GF-D8 (cell line): ENCODE measurements at places on chromosomes 11 and 22.

- DNase-seq: no peak
These were observed 1.4 kb upstream of the OR8B8 start for GRCh38 chr11:124446916-124447315.

DNA sequence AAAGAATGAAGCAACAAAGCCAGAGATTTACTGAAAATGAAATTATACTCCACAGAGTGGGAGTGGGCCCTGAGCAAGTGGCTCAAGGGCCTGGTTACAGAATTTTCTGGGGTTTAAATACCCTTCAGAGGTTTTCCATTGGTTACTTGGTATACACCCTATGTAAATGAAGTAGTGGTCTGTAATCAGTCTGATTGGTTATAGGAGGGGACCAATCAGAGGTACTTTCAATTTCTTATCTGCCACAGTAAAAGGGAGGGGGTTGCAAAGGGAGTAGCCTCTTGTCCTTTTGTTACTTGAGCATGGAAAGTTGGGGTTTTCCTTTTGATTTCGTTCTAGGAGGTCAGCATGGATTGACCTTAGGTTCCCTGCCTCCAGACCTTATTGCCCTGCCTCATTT, 63.5 kb downstream of the ATM start:
- DNase-seq: no peak

GRCh38 chr22:30573594-30574094, 821 bp downstream of the GAL3ST1 start:
- DNase-seq: no peak

DNA sequence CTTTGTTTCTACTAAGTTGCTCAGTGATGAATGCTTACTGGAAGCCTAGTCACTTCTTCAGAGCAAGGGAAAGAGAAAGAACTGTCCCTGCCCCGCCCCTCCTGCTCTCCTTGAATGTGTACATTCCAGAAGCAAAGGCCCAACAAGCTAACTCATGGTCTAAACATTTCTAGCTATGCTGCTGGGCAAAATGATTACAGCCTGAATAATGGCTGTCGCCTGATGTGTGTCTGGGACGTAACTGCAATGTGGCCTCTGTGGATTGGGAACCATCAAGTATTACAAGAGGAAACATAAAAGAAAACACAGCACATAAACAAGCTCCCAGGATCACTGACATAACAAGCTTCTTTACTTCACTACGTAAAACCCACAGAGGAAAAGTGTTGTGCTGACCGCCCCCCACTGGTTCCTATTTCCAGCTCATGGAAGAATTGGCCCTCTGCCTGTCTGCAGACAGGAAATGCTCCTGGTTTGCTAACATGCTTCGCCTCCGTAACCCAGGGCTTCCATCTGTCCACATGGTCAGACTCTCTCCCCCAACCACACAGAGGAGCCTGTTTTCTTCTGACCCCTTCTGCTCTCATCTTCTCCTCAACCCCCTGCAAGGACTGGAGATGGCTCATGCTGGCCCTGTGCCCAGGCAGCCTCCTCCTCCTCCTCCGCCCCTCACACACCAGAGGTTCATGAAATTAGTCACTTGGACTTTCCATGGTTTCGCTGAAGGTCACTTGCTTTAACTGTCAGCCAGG, 187.2 kb downstream of the MAML2 start:
- no peak for DNase-seq

DNA sequence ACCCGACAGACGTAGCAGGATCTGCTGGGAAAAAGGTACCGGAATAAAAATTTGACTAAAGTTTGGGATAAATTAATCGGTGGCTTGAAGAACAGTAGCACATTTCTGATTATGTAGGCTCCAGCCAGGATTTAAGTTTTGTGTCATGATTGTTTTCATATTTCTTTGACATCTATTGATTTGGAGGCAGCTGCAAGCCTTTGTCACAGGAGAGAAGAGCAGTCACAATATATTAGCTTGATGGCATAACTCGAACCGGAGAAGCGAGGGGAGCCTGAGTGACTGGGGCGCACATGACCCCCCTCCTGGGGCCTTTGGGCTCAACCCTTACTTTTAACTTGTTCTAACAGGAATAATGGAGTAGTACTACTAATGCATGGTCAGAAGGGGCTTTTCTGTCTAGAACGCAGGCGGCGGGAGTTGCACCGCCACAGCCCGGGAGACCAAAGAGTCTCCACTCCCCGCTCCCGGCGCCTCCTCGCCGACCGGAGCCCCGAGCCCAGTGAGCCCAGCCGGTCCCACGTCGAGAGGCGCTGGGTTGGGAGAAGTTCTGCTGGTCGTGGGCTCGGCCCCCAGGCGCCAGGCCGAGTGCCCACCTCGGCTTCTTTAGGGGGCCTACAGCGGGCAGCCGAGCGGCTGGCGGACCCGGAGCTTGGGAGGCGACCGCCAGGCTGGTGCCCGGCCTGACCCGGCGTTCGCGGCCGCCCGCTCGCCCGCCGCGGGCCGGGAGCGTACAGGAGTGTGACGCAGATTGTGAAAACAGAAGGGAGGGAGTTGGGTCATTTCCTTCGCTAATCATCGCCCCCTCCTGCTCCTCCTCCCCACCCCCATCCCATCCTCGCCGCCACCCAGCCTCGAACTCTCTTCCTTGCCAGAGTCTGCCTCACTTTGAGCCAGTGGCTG, 15.7 kb upstream of the PAX6 start:
- DNase-seq: no peak

GRCh38 chr22:23121424-23121823, 20.4 kb downstream of the RSPH14 start:
- DNase-seq: no peak

DNA sequence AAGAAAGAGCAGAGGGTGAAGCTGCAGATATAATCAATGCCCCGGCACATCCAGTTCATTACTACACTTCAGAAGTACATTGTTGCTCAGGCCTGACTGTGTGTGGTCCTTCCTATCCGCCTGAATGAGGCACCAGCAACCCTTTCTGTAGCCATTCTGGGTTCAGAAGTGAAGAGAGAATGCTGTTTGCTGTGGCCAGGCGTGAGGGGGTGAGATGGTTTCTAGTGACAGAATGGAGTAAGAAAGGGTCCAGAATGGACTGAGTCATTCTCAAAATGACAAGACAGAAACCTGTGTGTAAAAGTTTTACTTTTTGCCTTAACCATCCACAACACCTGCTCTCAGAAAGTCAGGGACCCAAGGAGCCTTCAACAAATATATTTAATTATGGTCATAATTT, 334.8 kb downstream of the GUCY1A2 start:
- DNase-seq: no peak

DNA sequence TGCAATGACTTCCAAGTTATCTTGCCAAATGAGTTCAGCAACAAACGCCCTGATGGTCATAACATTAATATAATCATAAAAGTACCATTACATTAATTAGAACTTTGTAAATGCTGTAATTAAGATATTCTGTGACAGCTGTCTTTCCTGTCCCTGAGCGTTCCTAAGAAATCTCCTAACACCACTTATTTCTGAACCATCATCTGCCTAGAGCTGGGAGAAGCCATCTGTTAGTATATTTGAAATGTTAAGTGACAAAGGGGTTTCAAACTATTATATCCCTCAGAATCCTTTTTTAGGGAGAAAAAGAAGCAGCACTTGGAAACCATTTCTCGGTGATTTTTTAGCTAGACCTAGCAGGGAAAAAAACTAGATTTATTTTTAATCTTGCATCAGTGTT, 657.5 kb downstream of the FAM181B start:
- no peak for DNase-seq
